NCI-H2081 treated with DMSO at 0.1 percent for 48 hours (cell line): ENCODE measurements at places on chromosomes 7 and 10.

GRCh38 chr10:43955978-43956377, 307.3 kb upstream of the ZNF32 start:
- no peak for DNase-seq

DNA sequence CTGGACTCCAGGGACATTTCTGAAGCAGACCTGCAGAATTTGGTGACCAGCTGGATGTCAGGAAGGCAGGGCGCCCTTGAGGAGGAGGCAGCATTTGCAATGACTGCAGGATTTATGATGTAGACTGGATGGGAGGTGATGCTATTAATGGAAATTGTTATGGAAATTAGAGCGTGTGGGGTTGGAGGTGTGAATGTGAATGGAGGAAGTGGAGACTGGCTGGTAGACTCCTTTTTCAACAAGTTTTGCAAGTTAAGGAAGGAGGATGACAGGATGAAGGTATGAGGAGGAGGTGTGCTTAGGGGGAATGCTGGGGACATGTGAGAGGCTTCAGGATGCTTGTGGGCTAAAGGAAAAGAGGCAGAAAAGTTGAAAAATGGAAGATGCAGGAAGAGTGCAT, 137.0 kb downstream of the TMEM178B start:
- DNase-seq = no peak

GRCh38 chr7:88386665-88387156, 80.0 kb upstream of the STEAP4 start:
- DNase-seq = no peak

DNA sequence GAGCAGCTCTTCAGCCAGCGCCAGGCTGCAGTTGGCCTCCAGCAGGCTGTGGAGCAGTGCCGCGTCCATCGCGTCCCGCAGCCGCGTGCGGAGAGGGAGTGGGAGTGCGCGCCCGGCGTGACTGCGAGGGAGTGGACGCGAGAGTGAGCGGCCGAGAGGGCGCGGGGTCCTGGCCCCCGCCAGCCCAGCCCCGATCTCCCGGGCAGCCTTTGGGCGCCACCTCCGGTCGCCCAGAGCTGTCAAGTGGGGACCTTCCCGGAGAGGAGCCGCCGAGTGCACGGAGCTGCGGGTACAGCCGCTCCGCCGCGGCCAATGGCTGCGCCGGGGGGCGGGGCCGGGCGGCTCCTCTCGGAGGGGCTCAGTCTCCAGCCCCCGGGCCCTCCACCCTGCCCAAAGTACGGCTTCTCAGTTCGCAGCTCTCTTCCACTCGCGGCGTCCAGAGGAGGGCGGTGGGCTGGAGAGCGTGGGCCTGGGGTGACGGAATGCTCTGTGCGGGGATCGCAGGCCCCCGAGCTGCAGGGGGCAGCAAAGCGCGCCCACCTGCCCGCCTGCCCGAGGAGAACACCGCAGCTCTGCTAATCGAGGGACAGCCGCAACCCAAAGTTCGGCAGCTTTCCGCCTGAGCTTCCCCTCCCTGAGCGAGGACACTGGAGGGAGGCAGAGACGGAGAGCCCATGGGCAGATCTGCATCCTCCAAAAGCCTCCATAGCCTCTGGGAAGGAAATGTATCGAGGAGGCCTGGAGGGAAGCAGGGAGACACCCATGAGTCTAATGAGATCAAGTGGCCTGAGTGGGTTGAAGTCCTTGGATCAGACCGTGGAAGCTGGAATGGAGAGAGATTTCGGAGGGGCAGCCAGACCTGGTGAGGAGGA, at the start of gene CRHR2:
Gene CRHR2, minus strand, starts transcription at position 245 of the 872 bp plus-strand sequence. Its CDS starts 176 bp downstream, at position 69.
- no peak for DNase-seq

DNA sequence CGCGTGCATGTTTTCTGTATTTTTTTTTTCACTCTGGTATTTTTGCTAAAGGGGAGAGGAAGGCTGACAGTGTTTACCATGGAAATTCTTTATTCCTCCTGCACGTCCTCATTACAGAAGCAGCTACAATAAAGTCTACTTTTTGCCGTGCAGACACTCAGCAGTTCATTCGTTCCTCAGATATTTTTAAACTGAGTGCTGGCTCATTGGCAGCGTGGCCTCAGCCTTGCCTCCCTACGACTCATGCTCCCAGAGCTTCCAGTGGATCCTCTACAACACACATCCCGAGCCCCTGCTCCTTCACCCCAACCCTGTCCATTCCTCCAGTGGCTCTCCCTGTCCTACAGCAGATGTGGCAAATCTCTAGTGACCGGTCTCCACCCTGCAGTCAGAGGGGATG, 239.2 kb upstream of the ZMIZ1 start:
- DNase-seq = no peak

DNA sequence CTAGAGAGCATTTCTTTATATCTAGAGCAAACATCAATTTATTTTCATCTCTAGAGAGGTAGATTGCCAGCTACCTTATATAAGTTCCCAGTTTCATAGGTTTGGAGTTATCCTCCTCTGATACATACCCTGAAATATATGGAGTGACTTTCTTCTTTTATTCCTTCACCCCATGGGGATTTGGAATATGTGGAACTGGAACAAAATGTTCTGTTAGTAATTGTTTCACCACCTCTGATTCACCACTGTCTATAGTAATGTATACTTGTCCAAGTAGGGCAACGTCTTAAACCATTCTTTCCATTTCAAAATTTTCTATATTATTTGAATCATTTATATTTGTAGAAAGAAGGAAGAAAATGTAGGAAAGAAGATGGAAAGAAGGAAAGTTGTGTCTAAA, 511.2 kb upstream of the KCND2 start:
- DNase-seq = no peak
